Gastrocnemius medialis (tissue), 4 donors: ENCODE measurements at places on chromosomes 12 and 14.
A peak's percentile ranks its signal among the peaks of the same experiment; 100 is the strongest.

DNA sequence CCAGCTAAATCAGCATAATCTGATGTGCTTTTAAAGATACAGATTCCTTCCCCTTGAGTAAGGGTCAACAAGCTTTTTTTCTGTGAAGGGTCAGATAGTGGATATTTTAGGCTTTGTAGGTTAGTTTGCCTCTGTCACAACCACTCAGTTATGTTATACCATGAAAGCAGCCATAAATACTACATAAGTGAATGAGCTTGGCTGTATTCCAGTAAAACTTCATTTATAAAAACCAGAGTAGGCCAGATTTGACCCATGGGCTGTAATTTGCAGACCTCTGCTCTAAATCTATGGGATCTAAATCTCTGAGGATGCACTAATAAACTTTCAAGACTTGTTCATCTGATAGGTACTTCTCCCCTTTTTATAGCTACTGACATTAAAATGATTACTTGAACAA lies 47.7 kb downstream of the LEMD3 start:
- DNase-seq = no peak

DNA sequence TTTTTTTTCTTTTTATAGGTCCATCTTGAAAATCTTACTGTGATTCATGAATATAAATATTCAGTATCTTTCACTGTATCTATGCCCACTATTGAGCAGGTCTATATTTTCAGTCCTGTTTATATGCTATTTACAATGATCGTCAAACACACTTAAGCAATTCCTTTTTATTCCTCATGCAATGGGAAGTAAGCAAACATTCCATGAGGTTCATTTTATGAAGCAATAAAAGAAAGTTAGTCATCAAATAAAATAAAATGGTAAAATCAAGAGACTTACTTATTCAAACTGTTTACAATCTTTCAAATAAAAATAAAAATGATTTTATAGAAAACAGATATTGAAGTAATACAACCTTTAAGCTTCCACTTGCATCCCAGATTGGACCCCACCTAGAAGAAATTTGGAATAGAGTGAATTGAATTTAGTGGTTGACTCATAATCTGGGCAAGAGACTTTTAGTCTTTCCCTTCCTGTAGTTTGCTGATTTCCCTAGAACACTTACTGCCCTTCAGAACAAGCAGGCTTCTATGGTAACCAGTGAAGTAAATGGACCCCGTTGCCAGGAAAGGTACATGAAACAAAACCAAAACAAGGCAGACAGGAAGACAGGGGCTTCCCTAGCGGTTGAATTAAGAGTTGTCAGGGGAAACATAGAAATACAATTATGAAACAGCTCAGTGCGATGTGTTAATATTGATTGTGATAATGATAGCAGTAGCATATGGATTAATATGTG lies 241.0 kb upstream of the ATP2B1 start:
- DNase-seq = no peak

DNA sequence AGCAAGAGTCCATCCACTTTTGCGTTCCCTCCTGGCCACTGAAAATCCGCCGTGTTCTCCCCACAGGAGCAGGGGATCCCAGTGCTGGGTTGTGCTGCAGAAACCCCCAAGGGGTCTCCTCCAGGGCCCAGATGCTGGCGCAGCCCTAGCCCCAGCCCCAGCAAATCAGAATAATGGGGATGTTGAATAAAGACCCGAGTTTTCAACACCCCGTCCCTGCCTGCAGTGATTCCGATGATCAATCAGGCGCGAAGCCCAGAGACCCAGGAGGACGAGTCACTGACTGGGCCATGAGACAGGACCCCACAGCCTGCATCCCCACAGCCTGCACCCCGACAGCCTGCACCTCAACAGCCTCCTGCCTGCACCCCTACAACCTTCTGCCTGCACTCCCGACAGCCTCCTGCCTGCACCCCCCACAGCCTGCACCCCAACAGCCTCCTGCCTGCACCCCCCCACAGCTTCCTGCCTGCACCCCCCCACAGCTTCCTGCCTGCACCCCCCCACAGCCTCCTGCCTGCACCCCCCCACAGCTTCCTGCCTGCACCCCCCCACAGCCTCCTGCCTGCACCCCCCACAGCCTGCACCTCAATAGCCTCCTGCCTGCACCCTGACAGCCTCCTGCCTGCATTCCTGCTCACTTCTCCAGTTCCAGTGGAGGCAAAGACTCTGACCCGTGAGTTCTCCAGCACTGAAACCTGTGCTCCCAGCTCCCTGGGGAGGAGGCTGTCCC lies 37.2 kb downstream of the TNFAIP2 start:
- DNase-seq = no peak

DNA sequence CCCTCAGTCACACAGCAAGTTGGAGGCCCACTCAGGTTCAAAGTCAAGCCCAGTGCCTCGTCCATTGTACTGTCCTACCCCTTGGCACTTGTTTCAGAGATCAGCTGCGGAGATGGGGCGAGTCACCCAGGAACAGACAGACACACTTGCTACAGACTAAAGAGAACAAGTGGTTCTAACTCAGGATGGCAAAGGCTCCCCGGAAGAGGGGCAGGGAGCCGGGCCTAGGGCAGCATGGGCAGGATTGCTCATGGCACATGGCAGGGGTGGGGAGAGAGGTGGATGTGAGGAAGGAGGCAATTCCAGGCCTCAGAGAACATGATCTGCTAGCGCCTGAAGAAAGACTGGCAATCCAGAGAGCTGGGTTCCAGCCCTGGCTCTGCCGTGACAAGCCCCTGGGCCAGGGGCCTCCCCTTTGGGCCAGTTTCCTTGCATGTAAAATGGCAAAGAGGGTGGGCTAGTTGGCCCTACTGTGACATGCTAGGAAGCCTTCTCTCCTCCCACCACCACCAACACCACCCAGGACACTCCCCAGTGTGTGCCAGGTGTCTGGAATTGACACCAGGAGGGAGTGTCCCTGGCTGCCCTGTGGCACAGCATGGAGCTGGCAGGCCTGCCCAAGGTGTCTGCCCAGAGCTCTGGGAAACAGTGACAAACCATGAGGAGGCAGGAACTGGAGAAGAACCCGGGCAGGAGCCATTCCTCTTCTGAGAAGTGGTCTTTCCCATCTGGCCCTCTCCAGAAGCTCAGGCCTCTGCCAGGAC lies 24.0 kb upstream of the IRF2BPL start:
- DNase-seq = peak; percentile 75

DNA sequence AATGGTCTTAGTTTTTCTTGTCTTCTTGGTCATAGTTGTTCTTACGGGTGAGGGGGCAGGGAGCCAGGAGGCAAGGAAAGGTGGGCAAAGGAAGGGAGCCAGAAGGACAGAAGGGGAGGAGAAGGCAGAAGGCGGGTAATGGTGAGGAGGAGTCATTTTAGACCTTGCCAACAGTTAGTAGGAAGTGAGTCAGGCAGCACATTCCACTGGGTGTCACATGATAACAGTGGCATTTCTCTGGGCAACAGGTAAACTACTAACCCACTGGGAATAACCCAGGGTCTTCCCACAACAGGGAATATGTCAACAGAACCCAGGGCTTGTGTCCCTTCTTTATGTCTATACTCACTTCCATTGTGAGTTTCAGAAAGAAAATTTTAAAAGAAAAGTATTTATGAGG lies 127.6 kb downstream of the SLC8A3 start:
- DNase-seq = no peak

DNA sequence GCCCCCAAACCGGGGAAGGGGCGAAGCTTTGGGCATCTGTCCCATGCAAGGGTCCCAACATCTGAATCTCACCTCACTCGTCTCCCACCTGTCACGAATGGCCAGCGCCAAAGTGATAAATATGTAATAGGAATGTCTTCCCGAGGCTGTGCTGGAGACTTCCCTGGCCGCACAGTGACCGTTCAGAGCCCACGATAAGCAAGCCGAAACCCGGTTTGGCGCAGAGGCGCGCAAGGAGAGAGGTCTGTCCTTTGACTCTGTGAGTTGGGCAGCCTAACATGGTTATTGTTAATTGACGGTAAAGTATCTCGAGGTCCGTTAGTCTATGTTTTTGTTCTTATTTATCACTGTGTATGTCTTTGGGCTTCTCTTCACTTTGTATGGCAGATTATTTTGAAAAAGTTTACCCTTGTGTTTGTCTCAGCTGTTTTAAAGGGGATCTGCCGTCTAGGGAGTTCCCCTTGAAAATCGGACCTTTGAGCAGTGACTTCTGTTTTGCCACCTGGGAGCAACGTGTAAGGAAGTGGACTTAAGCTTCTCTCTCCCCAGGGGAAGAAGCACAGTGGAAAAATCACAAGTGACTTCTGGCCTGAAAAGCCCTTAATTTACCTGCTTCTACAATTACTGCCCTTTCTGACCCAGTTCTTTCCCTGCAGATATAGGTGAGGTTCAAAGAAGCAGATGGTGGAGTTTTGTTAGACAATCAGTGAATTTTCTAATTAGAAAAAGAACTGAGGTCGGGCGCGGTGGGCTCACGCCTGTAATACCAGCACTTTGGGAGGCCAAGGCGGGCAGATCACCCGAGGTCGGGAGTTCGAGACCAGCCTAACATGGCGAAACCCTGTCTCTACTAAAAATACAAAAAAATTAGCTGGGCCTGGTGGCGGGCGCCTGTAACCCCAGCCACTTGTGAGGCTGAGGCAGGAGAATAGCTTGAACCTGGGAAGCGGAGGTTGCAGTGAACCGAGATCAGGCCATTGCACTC lies 1.1 kb upstream of the TM9SF1 start:
- no peak for DNase-seq

- DNase-seq = peak; percentile 75
These were observed 31.0 kb downstream of the NINJ2 start for GRCh38 chr12:632102-632696.

DNA sequence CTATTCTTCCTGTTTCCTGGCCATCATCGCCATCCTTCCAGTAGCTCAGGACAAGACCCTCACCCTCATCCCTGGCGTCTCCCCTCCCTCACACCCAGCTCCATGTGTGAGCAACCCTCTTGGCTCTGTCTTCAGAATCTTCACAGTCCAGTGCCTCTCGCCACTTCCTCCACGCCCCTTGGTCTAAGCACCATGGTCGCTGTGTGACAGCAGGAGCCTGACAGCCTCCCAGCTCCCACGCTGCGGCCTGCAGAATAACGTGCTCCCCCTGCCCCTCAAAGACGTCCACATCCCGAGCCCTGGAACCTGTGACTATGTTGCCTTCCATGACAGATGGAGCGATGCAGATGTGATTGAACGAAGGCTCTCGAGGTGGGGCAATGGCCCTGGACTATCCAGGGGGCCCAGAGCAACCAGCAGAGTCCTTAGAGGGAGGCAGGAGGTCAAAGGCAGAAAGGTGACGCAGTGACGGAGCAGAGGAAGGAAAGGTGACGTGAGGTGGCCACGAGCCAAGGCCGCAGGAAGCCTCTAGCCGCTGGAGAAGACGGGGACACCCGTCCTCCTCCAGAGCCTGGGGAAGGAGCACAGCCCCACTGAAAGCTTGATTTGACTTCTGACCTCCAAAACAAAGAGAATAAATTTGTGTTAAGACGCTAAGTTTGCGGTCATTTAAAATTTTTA lies 139.8 kb downstream of the CALM1 start:
- no peak for DNase-seq

DNA sequence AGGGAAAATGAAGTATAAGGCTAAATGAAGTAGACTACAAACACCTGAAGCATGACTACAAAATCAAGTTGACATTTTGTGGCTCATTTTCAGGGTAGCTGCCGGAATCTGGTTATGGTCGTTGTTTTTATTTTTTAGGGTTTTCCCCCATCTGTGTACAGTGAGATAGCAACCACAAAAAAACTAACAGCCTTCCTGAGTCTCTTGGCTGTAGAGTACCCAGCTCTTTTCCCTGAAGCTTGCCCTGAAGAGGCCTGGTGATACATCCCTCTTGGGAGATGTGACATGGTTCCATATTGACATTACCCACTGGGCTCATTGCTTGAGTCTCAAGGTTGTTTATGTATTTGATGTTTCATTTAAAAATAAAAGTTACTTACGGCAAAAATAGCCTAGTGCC lies 424.0 kb downstream of the ZFP36L1 start:
- no peak for DNase-seq

GRCh38 chr12:66799551-66799950 lies 120.7 kb upstream of the GRIP1 start:
- DNase-seq = no peak

DNA sequence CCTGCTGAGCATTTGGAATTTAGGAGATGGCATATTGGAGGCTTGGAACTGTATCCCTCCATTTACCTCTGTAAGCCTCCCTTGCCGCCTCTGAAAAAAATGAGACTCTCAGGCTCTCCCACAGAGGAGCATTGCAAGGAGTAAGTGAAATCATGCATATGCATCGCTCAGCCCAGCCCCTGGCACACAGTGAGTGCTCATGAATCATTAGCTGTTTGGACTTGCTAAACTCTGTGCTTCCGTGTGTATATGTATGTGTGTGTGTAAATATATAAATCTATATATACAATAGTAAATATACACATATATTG lies 17.1 kb upstream of the TBX3 start:
- no peak for DNase-seq

- no peak for DNase-seq
These were observed 3.2 kb downstream of the AMN start for GRCh38 chr14:102925646-102926045.

GRCh38 chr12:58247633-58248032 lies 306.3 kb downstream of the ATP23 start:
- DNase-seq = no peak

- DNase-seq = no peak
These were observed 71.1 kb downstream of the RASSF3 start for GRCh38 chr12:64681200-64682052.

DNA sequence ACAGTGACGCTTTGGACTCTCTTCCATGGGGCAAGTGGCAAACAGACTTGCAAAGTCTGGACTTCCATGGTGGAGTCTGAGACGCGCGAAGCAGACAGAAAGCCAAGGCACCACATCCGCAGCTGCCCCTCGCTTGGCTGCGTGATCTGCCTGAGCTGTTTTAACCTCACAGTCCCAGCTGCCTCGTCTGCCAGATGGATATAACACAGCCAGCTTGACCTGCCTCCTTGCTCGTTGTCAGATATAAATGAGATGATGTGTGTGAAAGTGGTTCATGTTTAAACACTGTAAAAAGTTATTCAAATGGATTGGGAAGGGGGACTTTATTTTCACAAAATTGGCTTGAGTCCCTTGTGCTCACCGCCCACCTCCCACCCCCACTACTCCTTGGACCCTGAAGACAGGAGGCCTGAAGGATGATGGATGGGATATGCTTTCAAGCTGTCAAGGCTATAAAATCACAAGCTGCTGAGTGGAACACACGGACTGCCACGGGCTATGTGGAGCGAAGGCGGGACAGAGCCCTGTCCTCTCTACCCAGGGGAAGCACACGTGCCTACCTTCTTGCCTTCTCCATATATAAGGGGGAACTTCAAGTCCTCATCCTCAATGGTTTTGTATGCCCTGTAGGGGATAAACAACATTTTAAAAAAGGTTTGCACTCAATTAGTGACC lies 226.9 kb downstream of the MON2 start:
- no peak for DNase-seq

GRCh38 chr12:56220611-56221231 lies 1.0 kb downstream of the RNF41 start:
- DNase-seq = no peak
